ENCODE measurements at places on chromosomes 1 and 21.

- no peak for DNase-seq
These were observed 275.5 kb upstream of the FMN2 start for GRCh38 chr1:239816081-239816782.

DNA sequence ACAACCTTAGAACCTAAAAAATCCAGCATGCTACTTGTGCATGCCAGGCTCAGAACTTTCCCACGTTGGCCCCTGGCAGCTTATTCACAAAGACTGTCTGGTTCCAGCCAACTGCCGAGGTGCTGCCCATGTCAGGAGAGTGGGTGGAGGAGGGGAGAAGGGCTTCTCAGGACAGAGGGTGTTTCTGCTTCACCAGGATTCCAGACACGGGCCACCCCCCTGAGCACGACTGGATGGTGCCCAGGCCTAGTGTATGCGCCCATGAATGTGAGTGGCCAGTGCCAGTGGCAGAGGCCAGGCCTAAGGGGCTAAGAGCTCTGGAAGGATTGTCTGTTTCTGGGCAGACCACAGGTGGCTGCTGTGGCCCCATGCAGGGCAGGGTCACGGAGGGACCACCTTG, 148.2 kb upstream of the COL6A1 start:
- no peak for DNase-seq

DNA sequence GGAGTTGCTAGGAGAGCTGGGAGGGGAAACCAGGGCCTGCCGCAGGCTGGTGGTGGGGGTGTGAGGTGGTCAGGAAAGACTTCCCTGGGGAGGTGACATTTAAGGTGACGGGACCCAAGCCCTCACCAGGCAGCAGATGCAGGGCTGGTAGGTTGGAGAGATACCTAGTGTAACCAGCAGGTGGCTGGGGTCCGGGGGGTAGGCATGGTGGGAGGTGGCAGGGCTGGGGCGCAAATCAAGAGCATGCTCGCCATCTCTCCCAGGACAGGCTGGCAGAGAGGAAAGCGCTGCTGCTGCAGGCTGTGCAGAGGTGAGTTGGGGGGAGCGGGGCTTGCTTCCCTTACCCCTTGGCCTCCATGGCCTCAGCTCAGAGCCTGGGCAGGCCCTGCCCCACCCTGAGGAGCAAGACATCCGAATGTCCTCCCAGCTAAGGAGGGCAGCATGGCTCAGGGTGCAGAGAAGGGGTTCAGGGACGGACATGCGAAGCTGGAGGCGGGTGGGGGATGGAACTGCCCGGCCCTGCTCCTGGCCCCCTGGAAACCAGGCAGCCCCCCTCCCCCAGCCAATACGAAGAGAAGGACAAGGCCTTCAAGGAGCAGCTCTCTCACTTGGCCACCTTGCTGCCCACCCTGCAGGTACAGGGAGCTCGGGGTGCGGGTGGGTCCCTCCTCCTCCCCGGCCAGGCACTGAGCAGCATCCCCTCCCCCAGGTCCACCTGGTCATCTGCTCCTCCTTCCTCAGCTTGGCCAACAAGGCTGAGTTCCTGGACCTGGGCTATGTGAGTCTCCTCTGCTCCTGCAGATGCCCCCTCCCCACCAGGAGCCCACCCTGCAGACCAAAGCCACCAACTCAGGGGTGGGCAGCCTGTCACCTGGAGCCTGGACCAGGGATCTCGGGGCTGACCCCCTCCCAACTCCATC, 4.0 kb downstream of the RNF207 start:
- no peak for DNase-seq

- DNase-seq = no peak
These were observed 120.6 kb downstream of the SPSB1 start for GRCh38 chr1:9413071-9413876.

- no peak for DNase-seq
These were observed 26.5 kb upstream of the MRPS6 start for GRCh38 chr21:34046917-34047316.

DNA sequence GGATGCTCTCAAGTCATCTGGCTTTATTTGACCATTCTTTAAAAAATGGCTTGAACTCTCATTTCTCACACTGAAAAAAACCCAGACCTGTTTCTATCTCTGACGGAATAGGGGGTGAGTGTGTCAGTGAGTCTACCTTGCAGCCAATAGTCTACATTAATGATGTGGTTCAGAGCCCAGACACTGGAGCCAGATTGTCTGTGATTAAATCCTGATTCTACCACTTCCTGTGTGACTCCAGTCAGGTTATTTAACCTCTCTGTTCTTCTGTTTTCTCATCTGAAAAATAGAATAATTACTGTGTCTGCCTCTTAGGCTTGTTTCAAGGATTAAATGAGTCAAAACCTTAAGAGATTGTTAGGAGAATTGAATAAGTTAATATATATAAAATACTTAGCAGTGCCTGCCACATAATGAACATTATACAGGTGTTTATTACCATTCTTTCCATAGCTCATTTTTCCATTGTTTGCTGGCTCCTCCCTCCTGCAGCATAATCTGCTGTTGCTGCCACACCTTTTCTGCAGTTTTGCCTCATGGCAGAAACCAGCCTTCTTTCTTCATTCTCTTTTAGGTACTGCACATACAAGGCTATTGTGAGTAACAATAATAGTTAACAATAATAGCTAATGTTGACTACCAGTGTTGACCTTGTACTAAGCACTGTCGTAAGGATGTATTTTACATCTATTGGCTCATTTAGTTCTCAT, 157.6 kb upstream of the IVNS1ABP start:
- no peak for DNase-seq

DNA sequence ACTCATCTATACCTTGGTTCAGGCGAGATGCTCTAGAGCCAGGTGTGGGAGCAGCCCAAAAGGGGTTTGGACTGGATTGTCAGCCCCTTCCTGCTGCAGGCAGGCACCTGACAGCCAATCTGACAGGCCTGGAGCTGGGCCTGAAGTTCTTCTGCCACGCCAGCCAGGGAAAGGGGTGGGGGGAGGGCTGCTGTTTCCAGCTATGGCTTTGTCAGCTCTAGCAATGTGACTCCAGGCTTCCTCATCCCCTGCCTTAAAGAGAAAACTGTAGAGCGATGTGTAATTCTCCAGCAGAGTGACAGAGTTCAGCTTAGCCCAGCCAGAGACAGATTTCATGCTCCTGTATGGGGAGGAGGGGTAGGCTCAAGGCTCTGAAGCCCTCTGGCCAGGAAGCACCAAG, 30.3 kb downstream of the WNT4 start:
- DNase-seq = no peak

- DNase-seq = no peak
These were observed 154.8 kb upstream of the RAB4A start for GRCh38 chr1:229116114-229116513.

GRCh38 chr1:7508934-7509519, 262.1 kb upstream of the VAMP3 start:
- no peak for DNase-seq

- peak; percentile 38 for DNase-seq
These were observed 965 bp upstream of the SH2D5 start for GRCh38 chr1:20733360-20733975.

- DNase-seq = no peak
These were observed at the start of gene RHBDL2 for GRCh38 chr1:38941527-38942019. Gene RHBDL2, minus strand, starts transcription at chr1:38941830. Its CDS starts 22,618 bp downstream, at chr1:38919212.

DNA sequence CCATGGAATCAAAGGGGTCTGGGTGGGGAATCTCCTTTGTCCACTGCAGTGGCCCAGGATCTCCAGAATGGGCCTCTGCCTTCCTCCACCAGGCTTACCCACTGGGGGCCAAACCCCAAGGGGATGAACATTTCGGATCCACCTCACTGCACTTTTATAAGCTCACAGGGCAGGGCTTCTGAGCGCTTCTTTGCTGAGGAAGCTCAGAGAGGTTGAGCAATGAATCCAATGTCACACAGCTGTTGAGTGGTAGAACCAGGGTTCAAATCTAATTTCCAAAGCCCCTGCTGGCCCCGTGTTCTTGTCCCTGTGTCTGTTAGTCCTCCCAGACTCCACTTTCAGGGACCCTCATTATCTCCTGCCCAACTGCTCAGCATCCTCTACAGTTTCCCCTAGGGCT, 250.8 kb downstream of the GRIK3 start:
- DNase-seq = no peak

GRCh38 chr1:200684015-200684414, 14.3 kb upstream of the DDX59 start:
- no peak for DNase-seq

DNA sequence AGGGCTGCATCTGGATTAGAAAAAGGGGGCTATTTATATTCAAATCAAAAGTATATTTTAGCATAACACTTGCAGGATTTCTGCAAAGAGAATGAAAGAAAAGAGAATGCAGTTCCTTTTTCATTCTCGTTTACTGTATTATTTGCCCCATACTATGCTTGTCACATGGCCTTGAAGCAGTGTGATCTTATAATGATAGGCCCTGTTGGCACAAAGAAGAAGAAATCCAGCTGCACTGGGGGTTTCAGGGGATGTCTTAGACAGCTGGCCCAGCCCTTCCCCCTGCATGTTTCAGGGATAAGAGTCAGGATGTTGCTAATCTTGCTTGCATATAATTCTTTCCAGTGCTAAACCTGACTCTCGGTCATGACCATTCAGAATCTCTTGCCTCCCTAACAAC, 369.5 kb downstream of the SEC16B start:
- no peak for DNase-seq

- DNase-seq = no peak
These were observed 66.6 kb upstream of the ADAMTS5 start for GRCh38 chr21:27033471-27033870.

DNA sequence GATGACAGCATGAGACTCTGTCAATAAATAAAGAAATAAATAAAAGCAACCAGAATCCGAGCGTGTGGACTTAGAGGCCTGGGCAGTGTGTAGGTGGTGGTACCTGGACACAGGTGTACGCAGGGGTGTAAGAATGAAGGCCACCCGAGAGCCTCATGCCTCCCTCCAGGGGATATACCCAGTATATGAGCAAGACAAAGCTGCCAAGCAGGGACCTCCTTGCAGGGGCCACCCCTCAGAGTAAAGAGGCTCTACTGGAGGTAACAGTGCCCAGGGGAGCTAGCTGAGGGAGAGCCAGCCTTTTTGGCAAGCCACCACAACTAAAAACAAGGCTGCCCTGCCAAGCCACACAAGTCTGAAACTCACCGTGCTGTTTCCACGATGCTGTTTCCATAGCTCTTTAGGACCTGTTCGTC, 179.2 kb upstream of the RAB4A start:
- no peak for DNase-seq

- DNase-seq = no peak
These were observed 45.8 kb upstream of the NTPCR start for GRCh38 chr1:232904566-232904965.

DNA sequence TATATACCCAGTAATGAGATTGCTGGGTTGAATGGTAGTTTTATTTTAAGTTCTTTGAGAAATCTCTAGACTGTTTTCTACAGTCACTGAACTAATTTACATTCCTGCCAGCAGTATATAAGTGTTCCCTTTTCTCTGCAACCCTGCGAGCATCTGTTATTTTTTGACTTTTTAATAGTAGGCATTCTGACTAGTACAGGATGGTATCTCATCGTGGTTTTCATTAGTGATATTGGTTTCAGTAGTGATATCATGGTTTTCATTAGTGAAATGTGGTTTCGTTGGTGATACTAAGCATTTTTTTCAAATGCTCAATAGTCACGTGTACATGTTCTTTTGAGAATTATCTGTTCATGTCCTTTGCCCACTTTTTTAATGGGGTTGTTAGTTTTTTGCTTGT, 316.8 kb downstream of the PTBP2 start:
- DNase-seq = no peak

GRCh38 chr21:36518883-36519492, 39.1 kb upstream of the CLDN14 start:
- DNase-seq = no peak

DNA sequence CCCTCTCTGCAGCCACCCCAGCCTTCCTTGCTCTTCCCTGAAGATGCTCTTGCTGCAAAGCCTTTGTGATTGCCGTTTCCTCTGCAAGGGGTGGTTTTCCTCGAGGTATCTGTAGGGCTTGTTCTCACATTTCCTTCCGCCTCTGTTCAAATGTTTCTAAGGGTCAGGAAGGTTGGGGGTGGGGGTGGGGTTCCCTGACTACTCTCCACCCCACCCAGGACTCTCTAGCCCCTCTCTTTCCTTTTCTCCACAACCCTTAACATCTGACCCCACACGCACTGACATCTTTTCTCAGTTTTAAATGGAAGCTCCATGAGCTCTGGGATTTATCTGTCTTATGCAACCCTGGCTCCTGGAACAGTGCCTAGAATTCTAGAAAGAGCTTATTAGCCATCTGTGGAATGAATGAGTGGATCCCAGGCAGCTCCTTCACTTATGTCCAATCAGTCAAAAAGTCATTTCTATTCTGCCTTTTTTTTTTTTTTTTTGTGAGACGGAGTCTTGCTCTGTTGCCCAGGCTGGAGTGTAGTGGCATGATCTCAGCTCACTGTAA, 27.3 kb upstream of the ZNF362 start:
- DNase-seq = peak; percentile 61

- no peak for DNase-seq
These were observed 25.9 kb downstream of the KCNC4 start for GRCh38 chr1:110235834-110236682.
